OCI-LY7 (cell line): ENCODE measurements at places on chromosomes 4 and X. TPM values are rescaled to one million over a fixed set of nuclear protein-coding genes. Genes with fewer than 3 reads are reported as not detected.

DNA sequence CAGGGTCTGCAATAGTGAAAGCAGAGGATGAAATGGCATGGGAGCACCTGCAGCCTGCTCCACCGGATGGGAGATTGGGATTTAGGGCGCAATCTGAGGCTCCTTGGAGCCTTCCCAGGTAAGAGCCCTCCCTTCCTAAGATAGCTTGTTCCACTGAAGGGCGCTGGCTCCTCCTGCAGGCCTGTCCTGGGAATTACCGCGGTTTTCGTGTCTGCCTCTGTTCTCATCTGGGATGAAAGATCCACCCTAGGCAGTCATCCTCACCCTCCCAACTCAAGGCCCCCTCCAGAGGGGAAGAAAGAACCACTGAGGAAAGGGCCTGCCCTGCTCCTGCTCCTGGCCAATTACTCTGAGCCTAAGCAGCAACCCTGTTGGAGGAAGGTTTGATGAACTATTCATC lies 547.5 kb downstream of the SMARCA1 start:
- DNase-seq: peak; percentile 11

DNA sequence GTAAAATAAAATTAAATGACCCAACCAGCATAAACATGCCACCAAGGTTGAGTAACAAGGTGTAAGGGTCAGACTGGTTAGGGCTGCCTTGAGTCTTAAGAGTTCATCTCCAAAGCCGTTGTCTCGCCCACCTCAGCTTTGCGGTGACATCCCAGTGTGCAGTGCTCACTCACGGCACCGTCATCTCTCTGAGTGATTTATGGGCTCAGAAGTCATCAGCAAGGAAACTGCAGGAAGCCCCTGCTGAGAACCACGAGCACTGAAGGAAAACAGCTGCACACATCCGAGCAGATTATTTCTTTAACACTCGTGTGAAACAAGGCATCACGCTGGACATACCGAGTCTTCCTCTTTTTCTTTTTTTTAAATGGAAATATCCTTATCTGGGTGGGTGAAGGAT lies 411.1 kb downstream of the TRIML1 start:
- no peak for DNase-seq

DNA sequence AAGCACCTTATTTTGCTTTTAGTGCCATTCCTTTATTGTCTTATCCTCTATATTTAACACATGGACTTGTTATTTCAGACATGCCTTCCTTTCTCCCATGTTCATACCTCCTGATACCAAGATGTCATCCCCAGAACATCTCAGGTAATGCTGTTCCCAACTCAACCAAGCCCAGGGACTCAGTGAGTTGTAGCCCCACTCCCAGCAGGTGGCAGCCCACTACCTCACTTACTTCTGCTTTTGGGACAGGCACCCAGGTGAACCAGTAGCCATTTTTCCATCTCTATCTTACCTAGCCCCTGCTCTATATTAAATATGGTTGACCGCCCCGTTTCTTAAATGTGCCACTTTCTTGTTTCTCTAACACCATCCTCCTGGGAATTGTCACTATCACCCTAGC lies 199.0 kb downstream of the DCHS2 start:
- peak; percentile 8 for DNase-seq

DNA sequence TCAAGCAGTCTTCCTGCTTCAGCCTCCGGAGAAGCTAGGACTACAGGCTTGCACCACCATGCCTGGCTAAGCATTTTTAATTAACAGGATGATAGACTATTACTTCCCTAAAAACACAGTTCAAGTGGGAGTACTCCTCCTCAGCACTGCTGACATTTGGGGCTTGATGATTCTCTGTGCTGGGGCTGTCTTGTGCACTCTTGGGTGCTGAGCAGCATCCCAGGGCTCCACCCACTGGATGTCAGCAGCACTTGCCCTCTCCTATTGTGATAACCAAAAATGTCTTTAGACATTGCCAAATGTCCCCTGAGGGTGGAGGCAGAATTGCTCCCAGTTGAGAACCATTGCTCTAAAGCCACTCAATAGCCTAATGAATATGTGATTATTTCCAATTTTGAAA lies 60.4 kb downstream of the CLCN4 start:
- peak; percentile 21 for DNase-seq

- no peak for DNase-seq
Measured at GRCh38 chrX:1533058-1533457, 3.9 kb downstream of the P2RY8 start.

- no peak for DNase-seq
Measured at GRCh38 chr4:7322166-7322991, 112.4 kb downstream of the PSAPL1 start.

C4orf33 gene
- total RNA-seq: 16.0 and 18.6 TPM in 2 replicates

DNA sequence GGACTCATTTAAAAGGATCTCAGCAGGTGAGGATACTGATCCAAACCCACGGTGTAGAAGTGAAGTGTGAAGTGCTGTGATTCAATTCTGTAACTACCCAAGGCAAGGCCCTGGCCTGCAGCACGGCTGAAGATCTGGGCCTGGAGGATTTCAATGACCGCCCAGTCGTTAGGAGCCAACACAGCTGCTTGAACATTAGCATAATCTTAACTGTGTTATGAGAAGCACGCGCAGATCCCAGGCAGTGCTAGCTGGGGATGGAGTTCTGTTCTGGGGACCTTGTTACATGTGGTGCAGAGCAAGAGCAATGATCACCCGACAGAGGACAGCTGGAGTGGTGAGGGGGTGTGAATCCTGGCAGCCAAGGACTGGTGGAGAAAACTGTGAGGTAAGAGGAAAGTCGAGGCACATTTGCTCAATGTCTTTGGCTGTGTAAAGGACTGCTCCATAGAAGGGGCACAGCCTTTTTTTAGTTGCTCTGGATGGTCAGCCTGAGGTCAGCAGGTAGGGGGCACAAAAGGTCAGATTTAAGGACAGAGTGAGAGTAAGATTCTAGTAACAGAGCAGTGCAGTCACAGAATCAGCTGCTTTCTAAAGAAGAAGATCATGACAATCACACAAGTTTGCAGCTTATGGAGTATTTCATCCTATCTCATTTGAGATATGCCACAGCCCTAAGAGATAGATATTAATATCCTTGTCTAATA lies 181.8 kb downstream of the DCLK2 start:
- no peak for DNase-seq

- DNase-seq: no peak
Measured at GRCh38 chr4:129829373-129829772, 733.4 kb downstream of the C4orf33 start.
